HepG2 (cell line): ENCODE measurements at places on chromosomes 5 and 9.

DNA sequence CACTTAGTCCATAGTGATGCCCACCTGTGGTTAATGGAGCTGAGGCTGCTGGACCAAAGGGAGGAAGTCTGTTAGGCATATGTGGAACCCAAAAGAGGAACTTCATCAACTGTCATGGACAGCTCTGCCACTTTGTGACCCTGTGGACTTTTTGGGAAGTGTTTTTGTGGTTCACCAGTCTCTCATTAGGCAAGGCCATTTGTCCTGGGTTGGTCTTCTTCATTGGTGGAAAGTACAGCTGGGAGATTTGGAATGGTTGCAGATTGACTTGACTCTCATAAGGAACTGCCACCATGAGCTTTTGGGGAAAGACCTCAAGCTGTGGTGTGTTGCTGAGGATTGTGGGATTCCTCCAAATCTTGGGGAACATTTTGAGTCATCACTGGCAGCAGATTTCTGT is 31.9 kb upstream of the IL12B start:
- no peak for DNase-seq

DNA sequence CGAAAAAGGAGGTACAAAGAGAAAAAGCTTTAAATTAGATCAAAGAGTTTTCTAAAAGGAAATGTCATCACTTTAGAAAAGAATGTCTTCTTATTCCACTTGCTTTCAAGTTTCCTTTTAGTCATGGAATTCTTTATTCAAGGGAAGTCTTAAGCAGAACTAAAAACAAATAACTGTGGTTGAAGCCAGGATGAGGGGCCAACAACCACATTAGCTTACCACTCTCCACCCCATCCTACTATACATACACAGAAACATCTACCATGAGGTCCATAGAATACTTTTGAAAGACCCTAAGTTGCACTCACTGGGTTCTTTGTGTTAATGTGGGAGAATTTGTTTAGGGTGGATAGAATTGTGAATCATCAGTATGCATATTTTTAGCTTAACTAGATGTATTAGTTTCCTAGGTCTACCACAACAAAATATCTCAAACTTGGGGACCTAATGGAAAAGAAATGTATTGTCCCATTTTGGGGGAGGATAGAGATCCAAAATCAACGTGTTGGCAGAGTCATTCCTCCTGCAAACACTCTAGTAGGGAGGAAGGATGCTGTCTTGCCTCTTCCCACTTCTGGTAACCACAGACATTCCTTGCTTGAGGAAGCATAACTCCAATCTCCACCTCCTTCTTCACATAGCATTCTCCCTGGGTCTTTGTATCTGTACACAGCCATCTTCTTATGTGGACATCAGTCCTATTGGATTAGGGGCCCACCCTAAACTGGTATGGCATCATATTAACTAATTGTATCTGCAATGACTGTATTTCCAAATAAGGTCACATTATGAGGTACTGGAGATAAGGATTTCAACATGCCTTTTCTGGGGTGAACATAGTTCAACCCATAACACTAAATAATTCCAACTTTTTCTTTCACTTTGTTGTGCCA is 239.4 kb downstream of the LURAP1L start:
- no peak for DNase-seq

DNA sequence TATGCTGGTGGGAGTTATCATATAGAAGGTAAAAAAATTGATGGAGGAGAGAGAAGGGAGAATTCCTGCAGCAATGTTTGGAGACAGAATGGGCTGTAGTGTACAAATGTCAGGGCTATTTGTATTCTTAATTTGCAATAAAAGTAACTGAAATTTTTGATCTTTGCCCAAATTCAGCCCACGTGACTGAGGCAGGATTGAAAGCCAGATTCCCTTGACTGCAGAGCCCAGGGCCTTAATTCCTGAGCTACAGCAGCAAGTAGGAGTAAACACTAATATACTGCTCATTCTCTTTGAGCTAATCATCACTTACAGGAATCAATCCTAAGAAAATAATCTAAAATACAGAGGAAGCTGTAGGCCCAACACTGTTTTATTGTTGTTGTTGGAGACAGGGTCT is 5.2 kb upstream of the ANXA6 start:
- DNase-seq = no peak

- DNase-seq = no peak
Observed at GRCh38 chr5:100520348-100520747, 14.8 kb upstream of the FAM174A start.

DNA sequence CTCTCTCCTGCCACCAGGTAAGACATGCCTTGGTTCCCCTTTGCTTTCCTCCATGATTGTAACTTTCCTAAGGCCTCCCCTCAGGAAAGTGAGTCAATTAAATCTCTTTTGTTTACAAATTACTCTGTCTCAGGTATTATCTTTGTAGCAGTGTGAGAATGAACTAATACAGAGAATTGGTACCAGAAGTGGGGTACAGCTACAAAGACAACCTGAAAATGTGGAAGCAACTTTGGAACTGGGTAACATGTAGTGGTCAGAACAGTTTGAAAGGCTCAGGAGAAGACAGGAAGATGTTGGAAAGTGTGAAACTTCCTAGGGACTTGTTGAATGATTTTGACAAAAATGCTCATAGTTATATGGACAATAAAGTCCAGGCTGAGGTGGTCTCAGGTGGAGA is 97.2 kb downstream of the FAM170A start:
- no peak for DNase-seq

DNA sequence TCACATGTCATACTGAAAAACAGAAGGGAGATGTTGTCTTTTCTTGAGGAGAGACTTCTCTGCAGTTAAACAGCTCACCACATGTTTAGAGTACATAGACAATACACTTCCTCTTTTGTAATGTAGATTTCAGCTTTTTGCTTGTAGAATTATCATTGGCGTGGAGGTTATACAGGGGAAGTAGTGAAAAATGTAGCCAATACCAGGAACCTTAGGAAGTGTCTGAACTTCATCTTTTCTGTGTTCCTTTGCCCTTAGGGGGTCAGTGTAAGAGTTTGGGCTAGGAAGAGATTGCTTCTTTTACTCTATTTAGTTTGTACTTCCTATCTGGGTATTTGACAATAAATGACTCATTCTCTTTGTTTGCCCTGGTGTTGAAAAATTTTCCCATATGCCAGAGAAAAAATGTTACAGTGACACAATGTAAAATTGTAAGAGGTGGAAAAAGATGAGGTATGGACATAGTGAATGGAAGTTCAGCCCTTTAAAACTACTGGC is 21.0 kb upstream of the CDKN2B start:
- peak; percentile 54 for DNase-seq

- no peak for DNase-seq
Observed at GRCh38 chr5:8028243-8028642, 159.3 kb downstream of the MTRR start.

GRCh38 chr5:139647506-139648204 is 494 bp upstream of the CXXC5 start:
- no peak for DNase-seq

DNA sequence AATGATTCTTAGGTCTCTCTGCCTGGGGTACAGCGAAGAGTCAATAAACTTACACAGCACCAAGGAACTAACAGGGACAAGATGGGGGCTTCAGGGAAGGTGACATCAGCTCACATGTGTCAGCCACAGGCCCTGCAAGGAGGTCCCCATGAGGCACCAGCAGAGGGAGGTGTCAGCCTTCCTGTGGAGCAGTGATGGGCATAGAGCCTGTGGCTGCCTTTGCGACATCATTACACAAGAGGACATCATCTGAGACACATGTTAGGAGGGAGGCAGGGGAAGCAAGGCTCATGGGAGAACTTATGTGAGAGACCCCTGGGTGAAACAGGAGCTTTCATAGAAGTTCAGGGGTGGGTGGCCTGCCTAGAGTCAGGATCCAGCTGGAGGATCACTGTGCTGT is 389.6 kb downstream of the SEMA5A start:
- DNase-seq = no peak

DNA sequence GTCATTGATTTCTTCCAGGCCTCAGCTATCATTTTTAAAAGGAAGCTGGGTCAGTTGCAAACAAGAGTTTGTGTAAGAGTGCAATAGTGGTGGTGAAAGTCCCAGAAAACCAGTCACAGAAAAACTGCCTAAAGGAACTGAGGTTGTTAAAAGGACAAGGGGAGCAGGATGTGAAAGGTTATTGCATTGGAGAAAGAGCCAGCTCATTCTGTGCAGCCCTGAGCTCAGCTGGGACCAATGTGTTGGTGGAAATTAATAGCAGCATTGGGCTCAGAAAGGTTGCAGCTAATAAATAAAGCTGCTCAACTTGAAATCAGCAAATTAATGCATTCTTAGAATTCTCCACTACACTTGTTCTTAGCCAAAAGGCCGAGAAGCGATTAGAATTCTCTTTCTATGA is 34.9 kb downstream of the NREP start:
- DNase-seq = no peak

DNA sequence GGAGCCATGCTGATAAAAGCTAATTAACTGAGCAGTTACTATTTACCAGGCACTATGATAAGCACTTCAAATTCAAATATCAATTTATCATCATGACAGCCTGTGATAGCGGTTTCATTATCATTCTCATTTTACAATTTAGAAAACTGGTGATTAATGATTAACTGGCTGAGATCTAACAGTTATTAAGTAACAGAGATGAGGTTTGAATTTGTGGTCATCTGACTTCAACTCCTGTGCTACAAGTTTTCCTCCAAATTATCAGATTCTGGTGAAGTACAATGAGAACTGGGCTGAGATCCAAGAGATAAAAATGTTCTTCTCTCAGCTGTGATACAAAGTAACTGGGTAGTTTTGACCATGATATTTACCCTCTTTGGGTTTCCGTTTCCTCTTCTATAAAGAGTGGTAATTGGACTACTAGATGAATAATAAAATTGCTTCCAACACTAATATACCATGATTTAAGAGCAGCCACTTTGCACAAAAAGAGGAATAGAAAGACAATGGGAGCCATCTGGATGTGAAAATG is 74.5 kb upstream of the CCNG1 start:
- DNase-seq = no peak

DNA sequence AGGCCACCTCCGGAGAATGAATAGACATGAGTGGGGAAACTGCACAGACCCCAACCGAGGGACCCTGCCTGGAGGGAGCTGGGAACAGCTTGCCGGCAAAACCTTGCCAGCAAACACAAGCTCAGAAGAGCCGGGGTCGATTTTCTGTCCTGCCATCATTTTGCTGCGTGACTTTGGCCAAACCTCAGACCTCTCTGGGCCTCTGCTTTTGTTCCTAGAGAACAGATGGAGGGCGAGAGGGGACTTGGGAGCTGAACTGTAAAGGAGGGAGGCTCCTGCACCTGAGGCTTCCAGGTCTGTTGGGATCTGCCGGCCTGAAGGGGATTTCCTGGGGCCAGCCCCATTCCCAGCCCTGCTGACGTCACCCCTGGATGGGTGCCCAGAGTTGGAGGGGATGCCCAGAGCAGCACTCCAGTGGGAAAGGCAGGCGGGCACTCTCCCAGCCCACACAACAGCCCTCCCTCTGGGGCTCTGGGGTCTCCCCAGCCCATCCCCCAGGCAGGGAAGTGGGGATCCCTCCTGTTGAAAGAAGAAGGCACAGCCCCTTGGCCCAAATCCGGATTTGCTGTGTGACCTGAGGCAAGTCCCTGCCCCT is 40.4 kb upstream of the SYNPO start:
- no peak for DNase-seq

DNA sequence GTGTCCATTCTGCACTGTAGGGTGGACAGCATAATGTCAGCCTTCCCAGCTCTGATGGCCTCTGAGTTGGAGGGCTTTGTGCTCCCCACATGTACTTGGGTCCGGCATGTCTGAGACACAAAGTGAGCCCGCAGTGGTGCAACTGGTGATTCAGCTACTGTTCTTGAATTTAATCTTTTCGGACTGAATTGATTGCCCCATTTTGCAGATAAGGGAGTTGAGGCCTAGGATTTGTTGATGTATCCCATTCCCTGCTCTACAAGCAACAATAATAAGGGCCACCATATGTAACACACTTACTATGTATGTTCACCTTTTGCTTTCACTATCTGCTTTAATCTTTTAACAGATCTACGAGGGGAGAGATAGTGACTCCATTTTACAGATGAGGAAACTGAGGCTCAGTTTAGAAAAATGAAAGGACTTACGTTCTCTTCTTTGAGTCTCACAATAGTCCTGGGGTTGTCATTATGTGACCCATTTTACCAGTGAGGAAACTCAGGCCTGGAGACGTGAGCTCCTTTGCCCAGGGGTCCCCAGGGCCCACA is 4.5 kb downstream of the GSN start:
- DNase-seq = no peak

GRCh38 chr9:123478967-123479602 is 123.1 kb downstream of the CRB2 start:
- no peak for DNase-seq

- DNase-seq = no peak
Observed at GRCh38 chr9:93156475-93157008, 22.5 kb upstream of the NINJ1 start.

GRCh38 chr9:13113216-13113615 is 166.3 kb downstream of the MPDZ start:
- DNase-seq = no peak

- no peak for DNase-seq
Observed at GRCh38 chr5:52579391-52579790, 208.3 kb upstream of the ITGA1 start.

GRCh38 chr5:147751156-147751830 is 31.2 kb downstream of the JAKMIP2 start:
- DNase-seq = no peak

DNA sequence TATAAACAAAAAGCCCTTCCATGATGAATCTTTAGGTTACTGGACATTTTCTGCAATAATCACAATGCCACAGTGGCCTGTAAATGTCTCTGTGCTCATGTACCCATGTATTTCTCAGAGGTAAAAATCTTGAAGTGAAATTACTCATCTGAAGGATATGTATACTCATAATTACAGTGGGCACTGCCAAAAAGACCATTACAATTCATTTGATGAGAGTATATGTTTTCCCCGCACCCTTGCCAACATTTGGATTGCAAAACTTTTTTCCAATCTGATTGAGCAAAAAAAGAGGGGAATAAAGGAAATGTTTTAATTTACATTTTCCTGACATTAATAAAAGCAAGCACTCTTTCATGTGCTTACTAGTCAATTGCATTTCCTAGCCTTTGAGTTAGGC is 110.5 kb downstream of the EPB41L4A start:
- no peak for DNase-seq

DNA sequence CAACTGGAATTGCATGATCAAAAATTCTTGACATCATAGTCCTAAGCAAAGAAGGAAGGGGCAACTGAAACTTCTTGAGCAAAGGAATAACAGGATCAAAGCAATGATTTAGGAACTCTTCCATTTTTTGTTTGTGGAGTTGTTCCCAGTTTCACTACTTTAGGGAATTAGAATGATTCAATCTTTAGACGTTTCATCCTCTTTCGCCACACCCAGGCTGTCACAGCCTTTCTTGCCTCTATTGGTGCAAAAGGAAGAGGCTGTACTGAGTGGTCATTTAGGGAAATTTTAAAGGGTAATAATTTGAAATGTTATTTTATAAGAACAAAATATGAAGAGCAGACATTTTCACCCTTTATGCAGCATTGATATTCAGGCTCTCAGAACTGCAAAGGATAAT is 1026.0 kb upstream of the ARRDC3 start:
- DNase-seq = no peak

DNA sequence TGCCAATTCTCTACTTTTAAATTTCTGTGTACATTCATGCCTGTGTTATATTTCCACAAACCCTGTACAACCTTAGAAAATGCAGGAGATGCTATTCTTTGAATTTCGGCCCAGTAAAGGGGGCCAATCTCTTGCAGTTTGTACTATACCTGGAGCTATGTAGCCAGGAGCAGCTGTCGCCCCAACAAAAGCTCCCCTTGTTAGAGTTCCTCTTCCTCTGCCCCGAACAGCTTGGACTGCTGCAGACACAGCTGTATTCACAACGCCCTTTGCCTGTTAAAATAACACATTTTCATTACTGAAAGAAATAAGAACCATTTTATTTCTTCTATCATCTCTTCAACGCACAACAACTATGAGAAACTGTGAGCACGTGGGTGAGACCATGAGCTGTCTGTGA is 99.2 kb downstream of the GPR21 start:
- DNase-seq = no peak
